Adrenal gland (tissue), 19 donors: ENCODE measurements at places on chromosomes 7 and 10.

DNA sequence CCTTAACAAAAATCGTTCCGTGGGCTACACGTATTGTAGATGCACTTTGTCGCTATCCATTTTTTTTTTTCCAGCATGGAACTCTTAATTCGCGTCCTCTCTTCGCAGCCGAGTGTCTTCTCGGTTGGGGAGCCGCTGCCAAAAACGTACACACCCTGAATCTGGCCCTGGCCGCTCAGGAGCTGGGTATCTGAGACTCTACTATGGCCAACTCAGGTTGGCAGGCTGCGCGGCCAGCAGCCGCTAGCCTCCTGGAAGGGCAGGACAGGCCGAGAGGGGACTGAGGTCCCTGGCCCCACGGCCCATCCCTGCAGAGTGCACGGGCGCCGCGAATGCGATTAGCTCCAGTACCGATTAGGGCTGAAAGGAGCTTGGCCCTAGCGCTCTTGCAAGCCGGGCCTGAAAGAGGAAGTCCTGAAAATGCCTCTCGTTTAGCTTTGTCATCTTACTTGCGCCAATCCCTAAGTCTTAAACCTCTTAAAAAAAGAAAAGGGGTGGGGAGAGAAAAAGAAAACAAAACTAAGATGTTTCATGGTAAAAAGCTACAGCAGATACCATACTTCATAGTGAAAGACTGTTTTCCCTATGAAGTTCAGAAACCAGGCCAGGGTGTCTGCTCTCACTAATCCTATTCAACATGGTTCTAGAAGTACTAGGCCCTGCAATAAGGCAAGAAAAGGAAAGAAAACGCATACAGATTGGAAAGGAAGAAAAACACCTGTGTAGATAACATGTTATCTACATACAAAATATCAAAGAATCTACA is 113.2 kb upstream of the RHEB start:
- peak overlapping the region; percentile 96 for H3K27ac ChIP-seq
- no peak overlapping the region for H3K4me3 ChIP-seq
- DNase-seq = peak; percentile 58
- H3K27me3 ChIP-seq = no peaks in the 10 kb centered on the region

DNA sequence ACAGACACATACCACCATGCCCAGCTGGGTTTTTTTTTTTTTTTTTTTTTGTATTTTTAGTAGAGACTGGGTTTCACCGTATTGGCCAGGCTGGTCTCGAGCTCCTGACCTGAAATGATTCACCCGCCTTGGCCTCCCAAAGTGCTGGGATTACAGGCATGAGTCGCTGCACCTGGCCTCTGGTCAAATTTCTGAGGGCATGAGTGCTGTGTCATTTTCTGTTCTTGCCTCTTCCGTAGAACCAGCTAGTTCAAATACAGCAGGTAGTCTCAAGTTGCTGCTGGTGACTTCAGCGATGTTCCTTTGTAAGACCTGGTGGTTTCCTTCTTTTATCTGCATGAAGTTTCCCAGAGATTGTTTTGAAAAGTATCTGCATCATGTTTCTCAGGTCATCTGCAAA is 134.8 kb upstream of the SHH start:
- DNase-seq = no peak
- no peak overlapping the region for H3K4me3 ChIP-seq
- H3K27ac ChIP-seq = no peak overlapping the region
- no peaks in the 10 kb centered on the region for H3K36me3 ChIP-seq
- H3K4me1 ChIP-seq = peaks cover 17% of the 10 kb centered on the region

- H3K27me3 ChIP-seq = peaks cover 40% of the 10 kb centered on the region
- DNase-seq = no peak
- no peak overlapping the region for H3K27ac ChIP-seq
- peaks cover 13% of the 10 kb centered on the region for H3K4me1 ChIP-seq
Measured at GRCh38 chr10:49605939-49606509, 4.1 kb upstream of the SLC18A3 start.

DNA sequence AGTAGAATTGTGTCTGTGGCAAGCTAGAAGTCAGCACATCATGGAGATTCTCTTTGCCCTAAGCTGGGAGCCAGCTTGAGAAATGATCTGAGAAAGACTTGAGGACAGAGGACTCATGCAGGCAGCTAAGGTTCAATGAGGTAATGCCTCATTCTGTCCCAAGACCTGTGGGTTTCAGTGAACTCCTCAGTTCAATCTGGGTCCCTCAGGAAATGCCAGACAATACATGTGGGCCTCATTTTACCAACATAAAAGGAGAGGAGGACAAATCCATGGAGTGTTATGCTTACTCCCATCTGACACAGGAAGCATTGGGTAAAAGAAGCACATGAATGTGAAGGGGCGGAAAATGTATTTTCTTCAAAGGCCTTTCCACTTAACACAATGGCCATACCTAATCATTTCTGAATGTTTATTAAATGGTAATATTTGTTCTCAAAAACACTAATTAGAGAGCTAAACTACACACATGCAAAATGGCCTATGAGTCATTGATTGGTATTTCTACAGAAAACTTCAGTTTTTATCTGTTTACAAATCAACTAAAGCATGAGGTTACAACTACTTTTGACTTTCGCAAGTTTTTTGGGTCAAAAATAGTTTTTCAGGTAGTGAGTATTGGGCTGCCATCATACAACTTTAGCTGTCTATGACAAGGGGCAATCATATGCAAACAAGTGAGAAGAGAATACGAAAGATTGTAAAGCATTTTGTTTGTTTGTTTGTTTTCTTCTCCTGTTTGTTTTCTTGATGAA is 205.3 kb downstream of the CHRM2 start:
- H3K36me3 ChIP-seq = no peaks in the 10 kb centered on the region
- H3K27me3 ChIP-seq = no peaks in the 10 kb centered on the region
- no peaks in the 10 kb centered on the region for H3K4me1 ChIP-seq
- DNase-seq = no peak
- H3K27ac ChIP-seq = no peak overlapping the region

DNA sequence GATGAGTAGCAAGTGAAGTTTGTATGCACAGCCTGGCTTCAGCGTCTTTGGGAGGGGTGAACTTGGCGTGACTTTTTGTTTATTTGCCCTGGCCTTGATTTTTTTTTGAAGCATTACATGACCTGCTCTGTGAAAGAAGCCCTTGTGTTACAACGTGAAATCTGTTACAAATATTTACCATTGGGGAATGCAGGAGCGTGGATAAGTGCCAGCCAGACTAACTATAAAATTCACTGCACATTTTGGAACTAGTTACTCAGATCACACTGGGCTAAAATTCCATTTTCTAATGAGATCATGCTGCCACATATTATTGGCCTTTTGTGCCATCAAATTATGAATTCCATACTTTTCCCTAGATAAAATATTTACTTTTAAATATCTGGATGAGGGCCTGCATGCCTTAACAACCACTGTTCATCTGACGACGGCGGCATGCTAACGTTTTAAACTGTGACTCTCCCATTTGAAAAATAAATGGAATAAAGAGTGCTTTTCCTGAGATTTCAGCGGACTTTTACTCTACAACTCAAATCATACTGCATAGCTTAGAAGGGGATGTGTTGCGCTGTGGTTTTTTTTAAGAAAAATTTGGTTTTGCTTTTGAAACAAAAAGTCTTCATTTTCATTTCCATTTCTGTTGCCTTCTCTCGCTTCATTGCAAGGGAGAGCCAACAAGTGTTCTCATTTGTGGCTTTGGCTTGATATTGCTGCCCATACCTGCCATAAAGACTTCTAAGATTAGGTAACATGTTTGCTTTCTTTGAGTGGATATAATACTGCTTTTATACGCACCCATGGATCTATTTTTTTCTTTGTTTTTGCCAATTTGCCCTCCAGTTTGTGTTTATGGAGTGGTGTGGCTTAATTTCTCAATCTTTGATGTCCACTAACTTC is 352.2 kb downstream of the TFEC start:
- no peak overlapping the region for H3K27ac ChIP-seq
- no peaks in the 10 kb centered on the region for H3K4me1 ChIP-seq
- H3K27me3 ChIP-seq = no peaks in the 10 kb centered on the region
- H3K4me3 ChIP-seq = no peak overlapping the region
- DNase-seq = no peak
- no peaks in the 10 kb centered on the region for H3K36me3 ChIP-seq
